ENCODE measurements at places on chromosomes 11 and 22.

DNA sequence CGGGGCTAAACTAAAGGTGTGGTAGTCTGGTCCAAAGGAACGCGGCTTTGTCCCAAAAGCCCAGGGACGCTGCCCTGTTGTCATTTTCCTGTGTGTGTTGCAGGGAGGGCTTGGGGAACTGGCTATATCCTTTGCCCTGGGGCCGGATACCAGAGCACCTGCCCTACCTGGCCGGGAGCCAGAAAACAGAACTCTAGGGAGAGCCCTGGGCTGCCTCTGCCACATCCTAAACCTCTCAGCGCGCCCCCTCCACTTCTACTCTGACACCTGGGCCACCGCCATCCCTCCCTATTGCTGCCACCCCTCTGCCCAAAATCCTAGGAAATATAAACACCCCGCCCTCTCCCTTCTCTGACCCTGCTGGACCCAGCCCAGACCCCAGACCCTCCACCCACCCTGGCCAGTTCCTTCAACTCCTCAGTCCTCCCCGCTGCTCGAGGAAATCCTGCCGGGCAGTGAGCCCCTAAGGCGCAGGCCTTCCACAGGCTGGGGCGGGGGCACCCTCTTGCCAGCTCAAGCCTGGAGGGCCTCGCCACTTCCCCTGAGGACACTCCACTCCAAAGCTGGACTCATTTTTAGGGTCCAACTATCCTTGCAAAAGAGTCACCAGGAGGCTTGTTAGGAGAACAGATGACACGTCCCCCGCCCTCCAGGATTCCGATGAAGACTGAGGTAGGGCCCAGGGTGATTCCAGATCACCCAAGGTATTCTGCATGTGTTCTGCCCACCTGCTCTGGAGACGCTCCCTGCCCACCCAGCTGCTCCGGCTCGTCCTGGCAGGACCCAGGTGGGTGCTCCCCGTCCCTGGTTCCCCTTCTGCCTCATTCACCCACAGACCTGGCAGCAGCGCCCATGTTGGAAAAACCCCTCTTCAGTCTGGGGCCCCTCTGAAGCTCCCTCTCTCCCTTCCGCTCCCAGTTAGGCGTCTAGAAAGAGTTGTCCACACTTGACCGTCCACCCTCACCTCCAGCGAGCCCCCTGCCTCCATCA is 12.2 kb downstream of the KCTD17 start:
- no peak for DNase-seq

- DNase-seq, result no peak
These were observed 246.5 kb upstream of the DDI1 start for GRCh38 chr11:103789952-103790351.

- no peak for DNase-seq
These were observed 6.1 kb downstream of the APOL3 start for GRCh38 chr22:36154423-36154945.

DNA sequence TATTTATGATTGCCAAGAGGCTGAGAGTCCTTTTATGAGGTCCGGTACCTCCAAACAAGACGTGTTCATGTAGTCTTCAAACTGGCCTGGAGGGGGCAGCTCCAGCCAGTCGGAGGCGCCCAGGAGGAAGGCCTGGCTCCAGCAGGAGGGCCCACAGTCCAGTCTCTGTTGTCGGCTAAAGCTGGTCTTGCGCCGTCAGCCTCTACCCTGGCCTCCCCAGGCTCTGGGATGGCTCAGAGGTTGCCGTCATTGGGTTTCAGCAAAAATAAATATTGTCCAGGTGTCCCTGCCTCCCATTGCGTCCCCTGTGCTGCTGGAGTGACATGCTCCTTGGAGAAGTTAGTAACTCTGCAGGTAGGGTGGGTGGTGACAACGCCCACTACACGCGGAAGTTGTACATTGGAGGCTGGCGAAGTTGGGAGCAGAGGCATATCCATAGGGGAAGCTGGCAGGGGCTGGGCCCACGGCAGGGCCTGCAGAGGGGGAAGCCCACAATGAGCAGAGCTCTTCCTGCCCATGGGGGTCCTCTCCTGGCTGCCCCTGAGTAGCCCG is 1.0 kb upstream of the SLC25A1 start:
- peak; percentile 73 for DNase-seq

DNA sequence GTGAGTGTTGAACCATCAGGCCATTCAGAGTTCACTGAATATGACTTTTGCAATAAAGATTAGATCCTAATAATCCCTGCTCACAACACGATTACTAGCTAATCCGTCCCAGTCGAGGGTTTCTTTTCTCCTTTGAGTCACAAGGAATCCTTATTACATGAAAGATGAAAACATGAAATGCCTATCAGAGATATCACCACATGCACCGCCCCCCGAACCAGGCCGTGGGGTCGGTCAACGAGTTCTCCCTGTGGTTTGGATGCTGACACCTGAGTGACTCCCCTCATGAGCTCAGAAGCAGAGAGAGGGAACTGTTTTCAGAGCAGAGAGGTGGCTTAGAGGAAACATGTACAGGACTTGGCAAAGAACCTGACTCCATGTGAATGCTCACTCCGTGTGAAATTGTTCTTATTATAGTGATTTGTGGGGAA is 263.3 kb downstream of the ETS1 start:
- DNase-seq, result no peak

GRCh38 chr11:97890466-97890865 is 1130.3 kb upstream of the CNTN5 start:
- DNase-seq, result no peak

- no peak for DNase-seq
These were observed 47.9 kb upstream of the SUSD2 start for GRCh38 chr22:24133187-24133965.

DNA sequence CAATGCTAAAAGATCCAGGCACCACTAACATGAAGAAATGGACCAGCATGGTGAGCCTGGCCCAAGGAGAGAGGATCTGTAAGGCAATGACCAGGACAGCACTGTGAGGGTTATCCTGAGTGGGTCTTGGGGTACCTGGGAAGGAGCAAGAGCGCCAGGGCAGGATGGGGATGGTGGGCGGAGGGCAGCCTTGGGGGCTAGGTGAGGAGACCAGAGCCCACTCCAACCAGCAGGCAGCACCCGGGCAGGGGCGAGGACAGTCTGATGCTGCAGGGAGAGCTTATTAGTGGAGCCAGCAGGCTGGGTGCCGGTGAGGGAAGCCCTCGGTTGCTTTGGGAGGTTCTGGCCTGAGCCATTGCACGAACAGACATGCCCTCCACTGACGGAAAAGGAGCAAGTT is 10.7 kb upstream of the NAP1L4 start:
- no peak for DNase-seq

DNA sequence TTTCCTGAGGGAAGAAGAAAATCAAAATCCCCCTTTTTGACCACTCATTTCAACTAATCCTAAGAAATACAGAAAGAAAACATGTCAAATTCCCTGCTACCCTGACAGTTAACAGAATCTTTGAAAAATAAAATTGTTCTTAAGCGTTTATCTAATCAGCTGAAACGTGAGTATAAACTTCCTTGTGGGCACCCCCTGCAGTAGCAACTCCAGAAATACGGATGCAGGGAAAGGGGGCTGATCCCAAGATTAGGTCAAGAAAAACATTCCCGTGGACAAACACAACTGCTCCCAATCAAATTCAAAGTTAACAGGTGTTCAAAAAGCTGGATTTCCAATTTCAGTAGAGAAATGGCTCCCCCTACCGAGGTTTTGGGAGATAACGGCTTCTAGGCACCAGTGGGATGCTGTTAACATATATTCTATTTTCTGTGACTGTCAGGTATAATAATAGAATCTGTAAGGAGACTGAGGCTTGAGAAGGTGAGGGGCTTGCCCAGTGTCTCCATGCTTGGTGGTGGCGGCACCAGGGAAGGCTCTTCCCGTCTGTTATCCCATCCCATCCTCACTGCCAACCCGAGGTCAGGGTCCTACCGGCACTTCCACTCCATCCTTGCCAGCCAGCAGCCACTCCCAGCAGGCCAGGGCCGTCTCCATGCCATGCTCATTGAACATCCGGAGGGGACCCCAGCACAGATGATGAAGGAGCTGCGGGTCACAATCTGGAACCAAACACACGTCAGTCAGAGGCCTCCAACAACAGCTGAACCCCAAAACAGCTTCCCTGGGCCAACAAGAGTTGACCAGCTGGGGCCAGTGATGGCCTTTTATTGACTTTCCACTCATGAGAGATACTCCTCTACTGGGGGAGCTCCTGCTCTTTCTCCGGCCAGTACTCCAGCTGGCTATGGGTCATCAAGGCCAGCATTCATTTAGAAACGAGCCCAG is 32.0 kb upstream of the SERPIND1 start:
- DNase-seq, result peak; percentile 42

DNA sequence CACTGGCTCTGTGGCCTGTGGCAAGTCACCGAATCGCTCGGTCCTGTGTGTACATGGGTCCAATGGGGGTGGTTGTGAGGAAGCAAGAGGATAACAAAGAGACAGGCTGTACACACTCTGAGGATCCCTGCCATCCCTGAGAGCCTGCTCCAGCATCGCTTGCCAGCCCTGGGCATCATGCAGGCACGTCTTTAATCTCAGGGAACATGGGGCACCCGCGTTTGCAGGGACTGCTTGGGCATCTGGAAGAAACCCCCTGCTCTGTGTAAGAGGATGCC is 1.3 kb upstream of the C1QTNF5 start:
- DNase-seq, result no peak

- DNase-seq, result no peak
These were observed 416.6 kb upstream of the CCDC90B start for GRCh38 chr11:83702796-83703195.

DNA sequence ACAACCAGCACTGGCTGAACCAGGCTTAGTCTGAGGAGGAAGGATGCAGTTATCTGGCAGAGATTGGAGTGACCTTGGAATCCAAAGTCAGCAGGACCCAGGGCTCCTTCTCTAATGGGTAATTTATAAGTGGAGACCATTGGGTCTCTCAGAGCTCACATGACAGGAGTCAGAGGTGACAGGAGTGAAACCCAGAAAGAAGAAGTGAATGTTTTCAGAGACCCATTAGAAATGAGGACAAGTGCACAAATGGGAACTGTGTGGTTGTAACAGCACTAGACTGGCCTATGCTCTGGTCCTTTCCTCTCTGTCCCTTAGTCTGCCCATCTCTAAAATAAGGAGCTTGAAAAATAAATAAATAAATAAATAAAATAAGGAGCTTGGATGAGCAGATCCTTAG is 107.4 kb downstream of the SERGEF start:
- no peak for DNase-seq

DNA sequence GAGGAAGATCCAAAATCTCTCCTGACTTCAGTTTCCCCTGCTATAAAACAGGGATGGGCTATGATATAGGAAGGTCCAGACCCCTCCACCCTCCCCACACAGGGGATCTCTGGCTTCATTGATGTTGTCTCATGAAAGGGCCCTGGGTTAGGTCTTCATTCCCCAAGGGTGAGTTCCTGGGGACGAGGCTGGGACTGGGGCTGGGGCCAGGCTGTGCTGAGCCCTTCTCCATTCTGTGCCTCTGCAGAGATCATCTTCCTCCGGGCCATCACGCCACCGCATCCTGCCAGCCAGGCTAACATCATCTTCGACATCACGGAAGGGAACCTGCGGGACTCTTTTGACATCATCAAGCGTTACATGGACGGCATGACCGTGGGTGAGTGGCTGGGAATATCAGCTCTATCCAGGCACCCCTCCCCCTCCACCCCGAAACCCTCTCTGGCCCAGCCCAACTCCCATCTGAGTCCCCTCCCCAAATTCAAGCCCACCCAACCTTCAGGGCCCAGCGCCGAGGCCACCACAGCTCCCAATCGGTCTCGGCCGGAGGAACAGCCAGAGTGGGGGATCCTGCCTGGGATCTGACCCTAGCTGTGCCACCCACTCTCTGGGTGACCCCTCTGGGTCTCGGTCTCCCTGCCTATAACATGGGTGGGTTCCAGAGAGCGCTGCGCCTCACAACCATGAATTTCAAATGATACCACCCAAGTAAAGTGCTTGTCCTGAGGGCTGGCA is 74.2 kb downstream of the FBLN1 start:
- DNase-seq, result no peak

DNA sequence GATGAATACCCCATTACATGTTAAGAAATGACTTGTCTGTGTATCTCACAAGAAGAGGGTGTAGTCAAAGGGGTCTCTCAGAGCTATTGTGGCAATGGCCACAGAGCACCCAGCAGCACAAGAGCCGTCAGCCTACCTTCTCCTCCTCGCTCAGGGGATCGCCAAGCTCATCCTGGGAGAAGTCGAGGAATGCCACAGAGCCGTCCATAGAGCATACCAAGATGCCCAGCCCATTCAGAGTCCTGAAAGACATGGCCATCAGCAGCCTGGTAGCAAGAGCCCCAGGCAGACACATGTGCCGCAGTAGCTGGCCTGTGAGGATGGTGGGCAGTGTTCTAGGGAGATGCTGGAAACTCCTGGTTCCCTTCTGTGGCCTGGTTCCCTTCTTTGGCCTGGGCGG is 44.0 kb downstream of the HIRA start:
- no peak for DNase-seq

- no peak for DNase-seq
These were observed 569.9 kb upstream of the CADM1 start for GRCh38 chr11:116073854-116074837.

- DNase-seq, result no peak
These were observed 12.2 kb downstream of the MRPL21 start for GRCh38 chr11:68891351-68891948.

GRCh38 chr11:83566950-83567349 is 280.8 kb upstream of the CCDC90B start:
- no peak for DNase-seq

- no peak for DNase-seq
These were observed 232.8 kb downstream of the GRIK4 start for GRCh38 chr11:120744016-120744994.

DNA sequence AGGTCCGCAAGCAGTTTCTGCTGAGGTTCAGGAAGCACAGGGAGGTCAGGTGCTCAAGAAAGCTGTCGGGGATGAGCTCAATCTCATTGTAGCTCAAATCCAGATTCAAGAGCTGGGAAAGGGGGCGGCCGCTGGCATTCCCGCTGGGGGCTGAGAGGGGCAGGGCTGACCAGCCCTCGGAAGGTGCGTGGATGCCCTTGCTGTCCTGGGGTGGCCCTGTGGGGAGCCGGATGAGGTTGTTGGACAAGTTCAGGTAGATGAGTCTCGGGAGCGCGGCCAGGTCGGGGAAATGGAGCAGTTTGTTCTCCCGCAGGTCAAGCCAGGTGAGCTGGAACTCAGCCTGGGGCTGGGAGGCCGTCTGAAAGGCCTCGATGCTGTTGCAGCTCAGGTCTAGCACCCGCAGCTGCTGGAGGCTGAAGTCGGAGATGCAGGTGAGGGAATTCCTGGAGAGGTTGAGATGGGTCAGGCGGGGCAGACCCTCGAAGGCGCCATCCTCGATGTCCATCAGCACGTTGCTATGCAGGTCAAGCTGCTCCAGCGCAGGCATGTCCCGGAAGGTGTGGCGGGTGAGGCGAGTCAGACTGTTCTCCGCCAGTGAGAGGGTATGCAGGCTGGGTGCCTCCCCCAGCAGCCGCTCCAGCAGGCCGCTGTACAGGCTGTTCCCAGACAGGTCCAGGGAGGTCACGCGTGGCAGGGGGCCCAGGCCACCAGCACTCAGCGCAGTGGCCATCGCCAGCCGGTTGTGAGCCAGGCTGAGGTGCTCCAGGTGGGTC is 9.8 kb downstream of the LRRC32 start:
- no peak for DNase-seq

Data from nephron progenitor cell (in vitro differentiated cells).